HuH-7 (cell line): ENCODE measurements at places on chromosomes 1 and 21.

GRCh38 chr1:53288002-53288789 lies 39.7 kb downstream of the LRP8 start:
- no peak for DNase-seq

GRCh38 chr21:15298306-15298705 lies 233.5 kb upstream of the NRIP1 start:
- no peak for DNase-seq

- DNase-seq: no peak
These were observed 139.6 kb upstream of the NRIP1 start for GRCh38 chr21:15204140-15204969.

DNA sequence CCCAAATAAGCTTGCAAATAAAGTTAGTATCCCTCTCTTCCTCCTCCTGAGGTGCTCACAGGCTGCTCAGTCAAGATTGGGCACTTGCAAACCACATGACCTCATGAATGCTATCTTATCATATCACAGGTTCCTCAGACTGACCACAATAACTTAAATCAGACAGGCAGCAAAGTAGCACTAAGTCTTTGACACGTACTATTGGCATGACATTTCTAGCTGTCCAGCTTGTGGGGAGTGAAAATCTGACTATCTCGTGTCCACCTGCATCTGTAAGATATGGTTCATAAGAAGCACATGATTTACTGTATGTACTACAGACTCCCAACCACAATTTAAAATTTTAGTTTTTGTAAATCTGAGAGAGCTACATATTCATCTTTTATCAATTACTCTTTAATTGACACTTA lies 58.0 kb upstream of the GFI1 start:
- DNase-seq: no peak

DNA sequence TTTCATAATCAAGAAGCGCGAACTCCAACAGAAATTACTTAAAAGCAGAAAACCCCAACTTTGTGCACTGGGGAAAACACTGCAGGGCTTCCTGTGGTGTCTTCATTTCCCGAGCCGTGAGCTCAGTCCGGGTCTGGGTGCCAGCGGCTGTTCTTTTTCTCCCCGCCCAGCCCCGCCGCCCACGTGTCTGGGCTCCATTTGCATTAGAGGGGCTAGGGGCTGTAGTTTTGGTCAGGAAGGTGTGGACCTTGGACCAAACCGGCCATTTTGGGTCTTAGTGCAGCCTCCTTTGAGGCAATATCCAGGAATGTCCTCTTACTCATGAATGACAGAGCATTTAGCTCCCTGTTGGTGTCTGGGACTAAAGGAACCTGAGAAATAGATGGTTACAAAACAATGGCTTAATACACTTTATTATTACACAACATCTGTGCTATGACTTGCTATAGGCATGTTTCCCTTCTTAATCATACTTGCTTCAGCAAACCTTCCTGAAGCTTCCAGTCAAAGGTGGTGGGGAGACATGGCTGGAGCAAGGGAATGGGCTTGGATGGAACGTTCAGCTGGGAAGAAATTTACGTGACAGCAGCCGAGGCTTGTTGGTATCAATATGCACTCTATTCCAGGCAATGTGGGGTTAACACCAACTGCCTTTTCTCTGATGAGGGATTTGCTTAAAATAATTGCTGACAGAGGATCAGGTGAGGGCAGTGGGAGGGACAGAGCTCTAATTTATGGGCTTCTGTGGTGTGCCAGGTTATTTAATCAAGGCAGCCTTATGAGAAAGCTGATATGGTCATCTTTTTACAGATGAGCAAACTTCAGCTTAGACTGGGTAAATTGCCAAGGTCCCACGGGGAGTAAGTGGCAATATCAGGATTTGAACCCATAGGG lies 1.1 kb downstream of the AGTRAP start:
- DNase-seq: peak; percentile 47

- no peak for DNase-seq
These were observed 85.3 kb downstream of the HHIPL2 start for GRCh38 chr1:222462601-222463000.

GRCh38 chr1:31694069-31694963 lies 9.5 kb downstream of the COL16A1 start:
- no peak for DNase-seq

- DNase-seq: no peak
These were observed 94.1 kb upstream of the CASZ1 start for GRCh38 chr1:10890491-10891071.

DNA sequence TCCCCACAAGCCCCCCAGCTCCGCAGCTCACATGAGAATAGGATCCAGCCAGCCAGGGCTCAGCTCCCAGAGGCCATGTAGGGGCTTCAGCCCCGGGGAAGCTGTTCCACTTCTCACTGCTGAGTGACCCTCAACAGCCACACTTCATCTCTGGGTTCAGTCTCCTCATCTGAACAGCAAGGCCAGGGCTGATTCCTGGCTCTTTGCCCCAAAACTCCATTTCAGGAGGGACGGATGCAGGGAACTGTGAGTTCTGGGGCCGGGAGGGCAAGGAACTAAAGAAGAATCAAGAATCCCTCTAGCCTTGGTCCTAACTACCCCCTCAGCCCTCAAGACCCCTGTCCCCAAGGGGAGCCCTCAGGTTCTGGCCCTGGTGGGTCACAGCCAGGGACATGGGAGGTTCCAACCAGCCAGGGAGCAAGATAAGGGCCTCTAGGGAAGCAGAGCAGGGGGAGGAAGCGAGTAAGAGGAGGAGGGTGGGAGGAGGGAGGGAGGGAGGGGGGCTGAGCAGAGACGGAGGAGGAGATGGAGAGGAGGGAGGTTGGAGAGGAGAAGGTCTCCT lies 13.1 kb downstream of the SDC3 start:
- DNase-seq: no peak

DNA sequence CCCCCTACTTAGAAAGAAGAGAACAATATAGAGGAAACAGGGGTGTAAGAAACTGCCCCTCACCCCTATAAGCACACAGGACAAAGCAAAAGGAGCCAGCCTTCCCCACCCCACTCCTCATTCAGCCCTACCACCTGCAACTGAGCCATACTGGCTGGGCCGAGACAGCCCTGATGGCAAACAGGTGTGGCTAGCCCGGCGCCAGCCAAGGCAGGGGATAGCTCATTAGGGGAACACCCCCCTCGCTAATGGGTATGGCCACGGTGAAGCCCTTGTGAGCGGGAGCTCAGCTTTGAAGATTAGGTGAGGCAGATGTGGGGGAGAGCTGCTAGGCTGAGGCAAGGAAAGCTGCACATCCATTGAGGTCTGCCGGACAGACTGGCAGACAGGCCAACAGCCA lies 65.5 kb downstream of the ERI3 start:
- no peak for DNase-seq

- DNase-seq: no peak
These were observed 21.5 kb downstream of the NCAM2 start for GRCh38 chr21:21019681-21020080.

DNA sequence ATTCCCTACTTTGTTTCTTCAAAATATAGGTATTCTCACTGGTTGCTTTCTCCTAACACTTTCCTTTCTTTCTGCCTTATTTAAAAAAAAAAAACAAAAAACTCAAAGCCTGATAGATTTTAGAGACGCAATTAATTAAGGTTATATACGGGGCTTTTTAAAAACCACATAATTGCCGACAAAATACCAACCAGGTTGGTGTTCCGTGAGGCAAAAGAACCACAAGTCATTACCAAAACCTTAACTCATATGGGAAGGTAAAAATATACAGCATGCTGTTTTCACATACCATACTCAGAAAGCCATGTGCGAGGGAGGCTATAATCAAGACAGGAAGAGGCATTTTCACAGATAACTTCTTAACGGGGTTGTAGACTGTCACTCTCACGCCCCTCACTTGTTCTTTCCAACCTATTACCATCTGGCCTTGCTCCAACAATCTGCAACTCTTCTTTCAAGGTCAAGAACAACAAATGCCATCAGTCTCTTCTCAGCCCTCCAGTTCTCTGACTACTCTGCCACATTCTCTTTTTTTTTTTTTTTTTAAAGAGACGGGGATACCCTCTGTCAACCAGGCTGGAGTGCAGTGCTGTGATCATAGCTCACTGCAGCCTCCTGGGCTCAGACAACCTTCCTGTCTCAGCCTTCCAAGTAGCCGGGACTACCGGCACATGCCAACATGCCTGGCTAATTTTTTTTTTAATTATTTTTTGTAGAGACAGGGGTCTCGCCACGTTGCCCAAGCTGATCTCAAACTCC lies 102.6 kb downstream of the APP start:
- no peak for DNase-seq

DNA sequence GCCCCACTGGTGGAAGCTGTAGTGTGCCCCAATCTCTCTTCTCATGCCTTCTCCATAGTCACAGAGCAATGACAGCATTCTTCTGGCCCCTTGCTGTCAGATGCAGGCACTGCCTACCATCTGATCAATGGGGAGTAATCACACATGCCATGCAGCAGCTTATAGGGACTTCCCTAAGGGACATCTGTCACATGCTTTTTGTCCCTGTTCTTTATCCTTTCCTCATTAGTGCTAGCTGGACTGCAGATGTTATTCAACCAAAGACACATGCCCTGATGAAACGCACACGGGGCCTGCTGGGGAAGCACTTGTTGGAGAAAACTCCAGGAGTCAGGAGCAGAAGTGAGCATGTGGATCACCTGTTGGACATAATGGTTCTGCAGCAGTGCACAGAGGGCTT lies 108.7 kb downstream of the KCNJ15 start:
- DNase-seq: no peak

- no peak for DNase-seq
These were observed 121.9 kb downstream of the LRRC40 start for GRCh38 chr1:70083519-70083918.

GRCh38 chr21:34670220-34670961 lies 1.6 kb downstream of the CLIC6 start:
- peak; percentile 45 for DNase-seq

DNA sequence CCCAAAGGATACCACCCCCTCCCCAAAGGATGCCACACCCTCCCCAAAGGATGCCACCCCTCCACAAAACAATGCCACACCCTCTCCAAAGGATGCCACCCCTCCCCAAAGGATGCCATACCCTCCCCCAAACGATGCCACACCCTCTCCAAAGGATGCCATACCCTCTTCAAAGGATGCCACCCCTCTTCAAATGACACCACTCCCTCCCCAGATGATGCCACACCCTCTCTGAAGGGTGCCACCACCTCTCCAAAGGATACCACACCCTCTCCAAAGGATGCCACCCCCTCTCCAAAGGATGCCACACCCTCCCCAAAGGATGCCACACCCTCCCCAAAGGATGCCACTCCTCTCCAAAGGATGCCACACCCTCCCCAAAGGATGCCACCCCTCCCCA lies 21.6 kb upstream of the TRIM17 start:
- DNase-seq: no peak

GRCh38 chr1:162857850-162858249 lies 3.1 kb downstream of the CCDC190 start:
- no peak for DNase-seq

DNA sequence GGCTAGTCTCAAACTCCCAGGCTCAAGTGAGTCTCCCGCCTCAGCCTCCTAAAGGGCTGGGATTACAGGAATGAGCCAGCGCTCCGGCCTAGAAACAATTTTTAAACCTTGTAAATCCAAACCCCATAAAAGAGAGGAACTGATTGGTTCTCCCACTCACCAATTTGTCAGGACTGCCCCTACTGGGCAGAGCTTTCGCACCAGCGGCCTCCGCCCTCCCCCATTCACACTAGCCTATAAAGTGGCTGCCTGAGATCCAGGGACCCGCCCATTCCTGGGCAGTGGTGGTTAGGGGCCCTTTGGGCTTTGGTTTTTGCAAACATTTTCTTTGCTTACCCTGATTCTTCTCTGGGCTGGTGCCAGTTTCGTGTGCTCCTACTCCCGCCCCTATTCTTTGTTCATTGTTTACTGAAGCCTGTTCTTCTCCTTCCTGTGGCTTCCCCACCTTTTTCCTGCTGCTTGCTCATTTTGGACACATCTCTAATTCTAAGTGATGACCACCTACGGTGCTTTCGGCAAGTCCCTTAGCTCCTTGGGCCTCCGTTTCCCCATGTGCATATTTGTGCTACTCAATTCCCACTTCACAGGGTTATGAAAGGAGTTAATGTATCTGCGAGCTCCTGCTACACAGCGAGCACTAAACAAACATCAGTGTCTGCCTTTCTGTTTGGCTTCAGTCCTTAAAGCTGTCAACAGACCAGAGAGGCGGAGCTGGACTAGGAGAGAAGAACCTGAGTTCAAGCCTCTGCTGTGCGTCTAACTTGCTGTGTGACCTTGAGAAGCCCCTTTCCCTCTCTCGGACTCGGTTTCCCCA lies 39.8 kb upstream of the CLIC4 start:
- DNase-seq: peak; percentile 92
